ENCODE measurements at places on chromosomes 3 and 15.

GRCh38 chr3:78177780-78178179 lies 1137.9 kb downstream of the ROBO2 start:
- DNase-seq: no peak

GRCh38 chr3:154571553-154572226 lies 141.7 kb upstream of the GPR149 start:
- no peak for DNase-seq

GRCh38 chr15:34239151-34239808 lies 14.5 kb downstream of the EMC4 start:
- peak; percentile 22 for DNase-seq

- no peak for DNase-seq
Observed at GRCh38 chr3:116140100-116140689, 305.1 kb downstream of the LSAMP start.

DNA sequence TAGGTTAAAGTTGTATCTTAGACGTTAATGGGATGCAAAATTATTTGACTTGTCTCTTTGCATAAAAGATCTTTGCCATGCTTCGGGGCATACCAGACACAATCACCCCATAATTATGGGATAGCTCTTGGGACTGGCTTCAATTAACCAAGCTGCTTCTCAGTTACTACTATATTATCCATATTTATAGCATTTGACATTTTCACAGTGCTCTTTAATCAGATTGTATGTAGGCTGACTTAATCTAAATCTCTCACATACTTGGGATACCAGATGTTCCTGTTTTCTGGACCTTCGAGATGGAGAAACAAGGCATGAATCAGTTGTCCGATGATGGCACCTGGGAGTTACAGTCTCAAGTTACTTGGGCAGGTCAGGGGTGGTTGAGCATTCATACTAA lies 27.2 kb upstream of the ABHD17C start:
- DNase-seq: no peak

GRCh38 chr3:14435175-14436014 lies 33.0 kb downstream of the SLC6A6 start:
- DNase-seq: no peak

- no peak for DNase-seq
Observed at GRCh38 chr3:66723231-66723630, 222.4 kb upstream of the LRIG1 start.

- DNase-seq: no peak
Observed at GRCh38 chr15:82298032-82298431, 35.4 kb downstream of the SAXO2 start.

DNA sequence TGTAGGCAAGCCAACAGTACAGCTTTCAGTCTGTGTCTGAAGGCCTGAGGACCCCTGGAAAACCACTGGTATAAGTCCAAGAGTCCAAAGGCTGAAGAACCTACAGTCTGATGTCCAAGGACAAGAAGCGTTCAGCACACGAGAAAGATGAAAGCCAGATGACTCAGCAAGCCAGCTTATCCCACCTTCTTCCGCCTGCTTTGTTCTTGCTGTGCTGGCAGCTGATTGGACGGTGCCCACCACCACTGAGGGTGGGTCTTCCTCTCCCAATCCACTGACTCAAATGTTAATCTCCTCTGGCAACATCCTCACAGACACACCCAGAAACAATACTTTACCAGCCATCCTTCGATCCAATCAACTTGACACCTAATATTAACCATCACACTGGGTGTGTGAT lies 59.0 kb upstream of the PDZRN3 start:
- no peak for DNase-seq

DNA sequence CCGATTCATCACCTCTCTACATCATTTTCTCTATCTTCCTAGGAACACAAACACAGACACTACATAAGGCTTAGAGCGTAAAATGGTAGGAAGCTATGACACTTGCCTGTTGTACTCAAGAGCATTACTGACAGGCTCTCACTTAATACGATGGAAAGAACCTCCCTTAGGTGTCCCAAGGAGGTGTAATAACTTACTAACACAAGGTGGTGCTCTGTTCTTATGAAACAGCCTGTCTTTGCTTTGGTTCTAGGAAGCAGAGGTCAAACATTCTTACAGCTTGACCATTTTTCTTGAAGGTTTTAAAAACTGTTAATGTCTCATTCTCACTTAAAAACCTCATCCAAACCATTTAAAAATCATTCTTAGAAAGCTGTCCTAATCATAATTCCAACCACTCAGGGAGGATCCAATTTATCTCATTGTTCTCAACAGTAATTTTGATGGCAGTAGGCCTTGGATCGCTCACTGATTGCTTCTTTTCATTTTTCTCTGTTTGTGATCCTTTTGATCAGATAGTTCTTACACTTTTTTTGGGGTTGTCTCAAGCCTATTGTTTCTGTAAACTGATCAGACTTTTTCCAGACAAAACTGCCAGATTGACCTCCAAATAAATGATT lies 317.8 kb upstream of the AGTR1 start:
- DNase-seq: no peak

- no peak for DNase-seq
Observed at GRCh38 chr3:144521131-144521530, 549.5 kb downstream of the DIPK2A start.

DNA sequence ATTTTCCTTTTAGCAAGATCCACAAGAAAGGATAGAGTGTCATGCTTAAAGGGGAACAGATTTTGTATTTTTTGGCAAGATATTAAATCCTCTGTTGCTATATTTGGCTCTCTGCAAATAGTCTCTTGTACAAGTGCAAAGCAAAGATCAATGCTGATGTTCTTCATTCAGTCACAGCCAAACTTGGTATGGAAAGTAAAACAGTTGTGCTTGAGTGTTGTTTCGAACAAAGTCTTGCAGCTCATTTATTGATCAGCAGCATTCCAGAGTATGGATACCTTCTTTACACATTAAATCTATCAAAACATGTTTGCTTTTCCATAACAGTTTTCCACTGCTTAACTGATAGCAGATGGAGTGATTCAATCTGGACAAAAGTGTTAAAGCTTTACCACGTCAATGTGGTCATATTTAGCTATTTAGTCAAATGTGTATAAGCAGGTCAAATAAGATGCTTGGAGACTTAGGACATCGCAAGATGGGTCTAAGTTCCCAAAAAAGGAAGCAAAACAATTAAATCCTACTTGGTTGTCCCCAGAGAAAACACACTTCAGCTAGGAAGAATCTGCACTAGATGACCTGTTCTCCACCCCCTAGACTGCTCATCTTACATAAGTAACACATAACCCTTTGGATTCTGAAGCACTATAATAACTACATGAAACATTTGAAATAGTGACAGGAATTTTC lies 52.4 kb downstream of the VGLL3 start:
- DNase-seq: no peak

DNA sequence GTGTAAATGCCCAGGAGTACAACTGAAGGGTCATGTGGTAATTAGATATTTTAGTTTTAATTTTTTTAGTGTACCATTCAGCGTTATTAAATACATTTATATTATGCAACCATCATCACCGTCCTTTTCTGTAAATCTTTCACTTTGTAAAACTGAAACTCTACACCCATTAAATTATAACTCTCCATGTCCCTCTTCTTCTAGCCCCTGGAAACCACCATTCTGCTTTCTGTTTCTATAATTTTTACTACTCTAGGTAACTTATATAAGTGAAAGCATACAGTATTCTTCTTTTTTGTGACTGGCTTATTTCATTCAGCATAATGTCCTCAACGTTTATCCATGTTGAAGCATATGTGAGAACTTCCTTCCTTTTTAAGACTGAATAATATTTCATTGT lies 48.1 kb downstream of the STXBP5L start:
- no peak for DNase-seq

GRCh38 chr3:139355476-139355875 lies 11.7 kb downstream of the MRPS22 start:
- no peak for DNase-seq

DNA sequence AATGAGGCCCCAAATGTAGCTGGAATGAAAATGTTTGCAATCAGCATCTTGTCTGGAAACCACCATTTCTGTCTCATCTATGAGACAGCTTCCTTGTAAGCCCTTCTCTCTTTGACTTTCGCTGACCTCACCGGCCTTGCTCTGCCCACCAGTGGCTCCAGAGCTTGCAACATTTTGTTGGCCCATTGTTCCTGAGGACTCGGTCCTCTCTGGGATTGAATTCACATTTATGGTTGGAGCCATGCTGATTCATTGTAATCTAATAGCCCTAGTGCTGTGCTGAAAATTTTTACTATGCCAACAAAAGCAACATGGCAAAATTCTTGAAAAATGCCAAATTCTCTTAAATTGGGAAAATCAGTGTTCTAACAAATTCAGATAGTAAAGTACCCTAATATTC lies 37.2 kb downstream of the ABHD5 start:
- no peak for DNase-seq

- no peak for DNase-seq
Observed at GRCh38 chr3:171804618-171805389, 5.5 kb downstream of the PLD1 start.

GRCh38 chr3:175735866-175736265 lies 876.7 kb downstream of the NAALADL2 start:
- DNase-seq: no peak

- no peak for DNase-seq
Observed at GRCh38 chr15:67548862-67549651, 6.6 kb downstream of the MAP2K5 start.

DNA sequence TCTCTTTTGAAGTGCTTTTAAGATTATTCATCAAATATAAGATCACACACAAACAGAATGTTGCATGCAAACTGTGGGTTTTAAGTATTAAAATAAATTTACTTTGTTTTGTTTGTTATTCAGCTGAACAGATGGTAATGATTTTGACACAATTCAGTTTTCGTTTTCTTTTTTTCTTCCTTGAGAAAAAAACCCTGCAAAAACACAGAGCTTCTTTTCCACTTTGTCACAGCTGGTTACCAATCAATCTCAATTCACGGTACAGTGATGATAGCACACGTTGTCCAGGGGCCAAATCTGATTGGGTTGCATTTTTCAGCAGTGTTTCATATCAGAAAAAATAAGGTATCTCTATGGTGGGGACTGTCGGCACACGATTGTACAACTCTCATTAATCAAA lies 473.6 kb downstream of the ROBO2 start:
- no peak for DNase-seq

DNA sequence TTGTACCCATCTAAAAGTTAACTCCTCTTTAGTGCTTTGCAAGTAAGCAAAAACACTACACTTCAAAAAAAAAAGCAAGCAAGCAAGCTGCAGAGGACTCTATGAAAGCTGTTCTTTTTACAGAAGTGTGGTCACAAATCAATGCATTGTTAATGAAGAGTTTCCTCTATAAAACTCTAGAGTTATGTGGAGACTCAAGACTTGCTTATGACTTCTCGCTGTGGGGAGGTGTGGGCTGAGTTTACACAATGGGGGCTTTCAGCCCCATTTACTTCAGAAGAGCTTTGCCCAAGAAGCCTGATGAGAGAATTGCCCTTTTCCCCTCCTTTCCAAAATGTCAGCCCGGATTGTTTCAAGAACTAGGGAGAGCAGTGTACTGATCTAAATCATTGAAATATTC lies 144.4 kb downstream of the IGSF11 start:
- DNase-seq: no peak

- DNase-seq: no peak
Observed at GRCh38 chr15:85335193-85335942, 45.0 kb upstream of the AKAP13 start.

GRCh38 chr15:89412905-89413411 lies 78.3 kb upstream of the POLG start:
- DNase-seq: no peak

- DNase-seq: no peak
Observed at GRCh38 chr15:60375306-60375705, 22.5 kb downstream of the ANXA2 start.

DNA sequence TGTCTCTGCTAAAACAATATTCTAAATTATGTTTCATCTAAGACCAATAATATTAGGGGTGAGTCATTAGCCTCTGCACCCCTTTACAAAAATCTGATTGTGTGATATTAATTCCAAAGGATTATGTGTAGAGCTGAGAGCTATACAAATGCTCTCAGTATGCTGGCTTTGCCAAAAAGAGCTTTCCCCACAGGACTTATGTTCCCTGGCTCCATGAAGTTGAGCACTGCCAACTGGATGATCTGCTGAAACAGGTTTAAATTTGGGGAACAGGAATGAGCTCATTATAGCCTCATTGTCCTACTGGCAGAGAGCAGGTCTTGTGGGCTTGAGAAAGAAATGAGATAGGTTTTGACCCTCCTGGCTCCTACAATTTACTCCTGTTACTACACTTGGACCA lies 347.8 kb upstream of the LMCD1 start:
- DNase-seq: no peak

DNA sequence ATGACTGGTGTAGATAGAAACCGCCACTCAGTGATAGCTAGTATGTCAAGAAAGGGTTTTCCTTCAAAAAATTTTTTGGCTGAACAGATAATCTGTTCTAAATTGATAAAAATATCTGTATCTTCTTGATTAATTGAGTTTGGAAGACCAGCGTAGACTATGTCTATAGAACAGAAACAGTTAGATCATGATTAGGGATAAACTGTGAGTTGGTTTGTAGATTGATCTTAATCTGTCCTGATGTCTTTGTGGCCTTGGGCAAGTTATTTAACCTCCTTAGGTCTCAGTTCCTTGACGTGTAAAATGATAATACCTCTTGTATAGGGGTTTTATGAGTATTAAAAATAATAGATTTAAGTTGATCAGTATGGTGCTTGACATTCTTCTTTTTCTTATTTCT lies 4.7 kb downstream of the NFKBIZ start:
- DNase-seq: no peak

- no peak for DNase-seq
Observed at GRCh38 chr15:96332637-96333121, 2.2 kb downstream of the NR2F2 start.

GRCh38 chr15:80691575-80691974 lies 3.5 kb upstream of the ABHD17C start:
- no peak for DNase-seq

DNA sequence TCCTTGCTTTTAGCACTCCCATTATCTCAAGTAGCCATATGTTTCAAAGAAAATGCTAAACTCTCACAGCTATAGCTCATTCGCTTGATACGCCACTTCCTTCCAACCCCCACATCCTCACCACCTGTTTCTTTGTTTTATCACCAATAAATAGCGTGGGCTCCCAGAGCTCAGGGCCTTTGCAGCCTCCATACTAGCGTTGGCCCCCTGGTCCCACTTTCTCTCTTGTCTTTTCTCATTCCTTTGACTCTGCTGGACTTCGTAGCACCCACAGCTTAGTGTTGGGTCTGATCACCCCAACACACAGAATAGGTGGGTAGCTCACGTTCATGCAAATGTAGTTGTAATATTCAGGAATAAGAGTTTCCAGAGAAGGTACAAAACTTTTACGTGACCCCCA lies 4.1 kb upstream of the GPD1L start:
- DNase-seq: no peak

Measured in stimulated activated CD4-positive, alpha-beta T cell treated with anti-CD3 and anti-CD28 coated beads, Interleukin-2, amount 100 ng/mL, for 4 hours (primary cell).